ENCODE measurements at places on chromosomes 4 and X.

DNA sequence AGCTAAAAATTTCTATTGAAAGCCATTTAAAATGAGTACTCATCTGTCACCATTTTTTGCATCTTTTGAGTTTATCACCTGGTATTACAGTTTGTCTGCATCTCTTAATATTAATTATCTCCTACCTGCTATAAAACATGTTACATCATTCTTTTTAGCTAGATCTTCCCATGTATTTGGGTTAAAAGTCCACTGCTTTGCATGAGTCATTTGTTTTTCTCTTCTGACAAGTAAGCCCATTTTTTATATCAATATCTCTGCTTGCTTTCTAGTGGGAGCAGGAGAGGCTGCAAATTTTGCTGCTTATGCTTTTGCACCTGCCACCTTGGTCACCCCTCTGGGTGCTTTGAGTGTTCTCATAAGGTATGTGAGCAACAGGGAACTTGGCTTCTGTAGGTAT, 16.1 kb downstream of the NIPAL1 start:
- DNase-seq, result no peak

GRCh38 chr4:73669410-73670183, 49.4 kb upstream of the RASSF6 start:
- no peak for DNase-seq

DNA sequence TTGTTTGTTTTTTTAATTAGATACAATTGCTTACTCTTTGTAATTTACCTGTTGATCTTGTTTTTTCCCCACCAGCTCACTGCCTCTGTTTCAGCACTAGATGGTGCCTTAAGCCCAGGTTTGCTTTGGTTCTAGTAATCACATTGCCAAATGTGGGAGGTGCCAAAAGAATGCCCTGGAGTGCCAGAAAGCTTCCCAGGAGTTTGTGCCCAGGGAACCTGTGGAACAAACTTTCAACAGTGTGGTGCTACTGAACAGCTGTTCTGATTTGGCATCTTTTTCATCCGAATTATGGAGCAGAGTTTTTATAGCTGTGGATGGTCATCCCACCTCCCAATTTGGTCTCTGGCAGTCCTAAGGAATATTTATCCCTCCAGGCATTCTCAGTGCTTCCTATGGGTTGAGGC, 1000.7 kb downstream of the STIM2 start:
- DNase-seq, result no peak

DNA sequence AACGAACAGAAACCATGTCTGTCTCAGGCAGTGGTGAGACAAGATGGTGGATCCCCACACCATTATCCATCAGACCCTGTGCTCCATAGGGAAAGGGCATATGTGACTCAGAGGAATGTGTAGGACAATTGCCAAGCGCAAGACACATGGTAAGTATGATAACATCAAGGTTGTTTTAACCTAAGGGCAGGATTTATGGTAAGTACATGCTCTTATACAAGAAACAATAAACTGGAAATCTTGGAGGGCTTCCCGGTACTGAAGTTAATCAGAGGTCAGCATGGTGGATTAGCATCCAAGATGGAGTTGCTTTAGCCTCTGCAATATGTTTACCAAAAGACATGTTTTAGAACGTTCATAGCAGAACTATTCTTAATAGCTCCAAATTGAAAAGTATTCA, 355.0 kb downstream of the PPP1R2C start:
- DNase-seq, result no peak

GRCh38 chr4:76420188-76420761, 666 bp downstream of the CCDC158 start:
- DNase-seq, result peak; percentile 32

- DNase-seq, result no peak
Observed at GRCh38 chr4:39635023-39635422, 3.6 kb downstream of the SMIM14 start.

DNA sequence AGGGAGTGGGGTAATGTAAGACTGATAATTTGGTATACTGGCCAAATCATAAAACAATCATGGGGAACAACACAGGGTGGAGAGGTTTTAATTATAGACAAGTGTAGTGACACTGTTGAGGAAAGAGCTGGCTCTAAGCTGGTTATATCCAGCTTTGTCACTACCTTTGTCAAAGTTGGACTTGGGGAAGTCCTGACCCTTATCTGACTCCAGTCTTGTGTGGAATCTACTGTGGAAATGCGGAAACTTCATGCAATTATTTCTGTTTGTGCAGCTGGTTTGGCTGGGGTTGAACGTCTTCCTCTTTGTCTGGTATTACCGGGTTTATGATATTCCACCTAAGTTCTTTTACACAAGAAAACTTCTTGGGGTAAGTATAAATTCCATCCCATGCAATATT, 2.0 kb downstream of the CYBB start:
- no peak for DNase-seq

DNA sequence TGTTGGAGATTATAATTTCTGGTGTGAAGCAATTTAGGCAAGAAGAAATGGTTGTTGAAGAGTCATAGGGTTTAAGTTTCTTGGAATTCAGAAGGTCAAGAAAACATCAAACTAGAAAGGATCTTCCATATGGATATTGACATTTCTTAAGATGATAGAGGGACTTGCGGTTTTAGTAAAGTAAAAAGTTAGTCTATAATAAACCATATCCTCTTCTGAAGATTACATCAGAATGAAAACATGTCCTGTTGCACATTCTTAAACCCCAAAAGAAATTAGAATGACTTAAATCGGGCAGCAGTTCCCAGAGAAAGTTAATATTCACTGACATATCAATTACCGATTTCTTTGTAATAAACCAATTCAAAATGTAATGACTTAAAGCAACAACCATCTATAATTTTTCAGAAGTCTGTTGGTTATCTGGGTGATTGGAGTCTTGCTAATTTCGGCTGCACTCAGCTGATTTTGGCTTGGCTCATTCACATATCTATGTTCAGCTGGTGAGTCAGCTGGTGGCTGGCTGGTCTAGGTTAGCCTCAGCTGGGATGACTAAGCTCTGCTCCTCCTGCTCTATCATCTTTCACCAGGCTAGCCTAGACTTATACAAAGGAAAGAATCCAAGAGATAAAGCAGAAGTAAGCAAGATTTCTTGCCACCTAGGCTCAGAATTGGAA, 24.4 kb upstream of the DYNLT3 start:
- no peak for DNase-seq

GRCh38 chr4:183200453-183200852, 101.4 kb downstream of the WWC2 start:
- DNase-seq, result no peak

DNA sequence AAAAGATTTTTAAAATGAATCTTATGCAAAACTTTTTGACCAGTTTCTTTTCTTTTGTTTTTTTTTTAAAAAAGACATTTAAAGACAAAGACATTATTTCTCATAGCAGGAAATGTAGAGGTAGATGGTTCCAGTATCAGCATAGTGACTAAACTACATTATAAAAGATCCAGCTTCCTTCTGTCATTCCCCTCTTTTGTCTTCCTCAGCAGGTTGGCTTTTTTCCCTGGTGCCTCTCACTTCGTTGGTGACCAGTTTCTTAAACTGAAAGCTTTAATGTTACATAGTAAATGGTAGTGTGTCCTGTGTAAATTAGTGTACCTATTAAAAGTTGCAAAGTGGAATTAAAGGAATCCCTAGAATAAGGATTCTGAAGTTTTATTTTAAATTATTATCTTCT, 36.1 kb downstream of the DCK start:
- DNase-seq, result no peak

DNA sequence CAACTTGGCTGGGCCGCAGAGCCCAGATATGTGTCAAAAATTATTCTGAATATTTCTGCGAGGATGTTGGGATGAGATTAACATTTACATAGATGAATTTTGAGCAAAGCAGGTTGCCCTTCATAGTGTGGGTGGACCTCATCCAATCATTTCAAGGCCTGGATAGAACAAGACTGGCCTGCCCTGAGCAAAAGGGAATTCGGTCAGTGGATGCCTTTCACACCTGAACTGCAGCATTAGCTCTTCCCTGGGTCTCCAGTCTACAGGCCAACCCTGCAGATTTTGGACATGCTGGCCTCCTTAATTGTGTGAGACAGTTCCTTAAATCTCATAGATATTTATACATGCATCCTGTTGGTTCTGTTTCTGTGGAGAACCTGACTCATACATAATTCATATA, 32.4 kb upstream of the SLC10A4 start:
- no peak for DNase-seq

DNA sequence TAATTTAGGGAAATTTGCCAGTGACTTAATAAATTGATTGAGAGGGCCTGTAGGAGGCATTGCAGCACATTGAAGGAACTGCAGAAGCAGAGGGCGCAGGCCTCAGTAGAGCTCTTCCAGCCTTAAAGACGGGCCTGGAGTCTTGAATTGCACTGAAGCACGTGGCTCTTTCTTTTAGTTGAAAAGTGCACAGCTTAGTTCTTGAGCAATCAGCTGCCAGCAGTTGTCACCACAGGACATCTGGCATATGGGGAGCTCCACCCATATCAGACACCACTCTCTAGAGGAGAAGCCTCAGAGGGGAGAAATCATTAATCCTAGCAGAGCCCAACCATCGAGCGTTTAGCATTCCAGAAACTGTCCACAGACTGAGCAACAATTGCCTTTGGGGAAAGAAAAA, 16.0 kb upstream of the FGF16 start:
- DNase-seq, result no peak

DNA sequence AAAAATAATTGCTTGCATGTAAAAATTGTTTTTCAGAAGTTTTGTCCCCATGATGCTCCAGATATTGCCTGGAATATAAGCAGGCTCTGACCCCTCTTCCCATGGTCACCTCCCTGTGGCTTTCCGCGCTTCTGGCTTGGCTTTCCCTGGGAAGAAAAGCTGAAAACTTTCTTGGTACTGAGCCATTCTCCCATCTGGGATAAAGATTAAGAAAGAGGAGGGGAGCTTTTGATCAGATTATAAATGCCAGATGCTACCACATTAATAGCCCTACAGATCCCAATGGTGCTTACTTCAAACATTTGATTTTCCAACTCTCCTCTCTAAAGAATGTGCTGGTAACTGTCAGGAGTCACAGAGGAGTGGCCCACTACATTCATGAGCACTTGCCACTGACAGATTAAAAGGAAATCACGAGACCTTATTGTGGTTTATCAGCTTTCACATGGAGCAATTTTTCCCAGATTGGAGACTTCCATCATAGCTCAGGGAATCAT, 54.4 kb upstream of the GAB1 start:
- DNase-seq, result no peak

DNA sequence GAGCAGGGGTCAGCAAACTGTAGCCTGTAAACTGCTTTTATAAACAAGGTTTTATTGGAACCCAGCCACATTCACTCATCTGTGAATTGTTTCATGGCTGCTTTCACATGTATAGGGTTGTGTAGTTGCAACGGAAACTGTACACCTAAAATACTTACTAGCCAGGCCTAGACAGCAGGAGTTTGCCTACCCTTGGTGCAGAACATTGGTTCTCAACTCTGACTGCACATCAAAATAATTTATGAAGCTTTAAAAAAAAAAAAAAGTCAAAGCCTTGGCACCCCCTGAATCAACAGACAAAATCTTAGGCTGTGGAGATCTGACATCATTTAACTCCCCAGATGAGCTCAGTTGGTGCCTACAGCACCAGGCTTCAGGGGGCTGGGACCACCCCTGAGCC, 27.8 kb downstream of the ADGRA3 start:
- no peak for DNase-seq

DNA sequence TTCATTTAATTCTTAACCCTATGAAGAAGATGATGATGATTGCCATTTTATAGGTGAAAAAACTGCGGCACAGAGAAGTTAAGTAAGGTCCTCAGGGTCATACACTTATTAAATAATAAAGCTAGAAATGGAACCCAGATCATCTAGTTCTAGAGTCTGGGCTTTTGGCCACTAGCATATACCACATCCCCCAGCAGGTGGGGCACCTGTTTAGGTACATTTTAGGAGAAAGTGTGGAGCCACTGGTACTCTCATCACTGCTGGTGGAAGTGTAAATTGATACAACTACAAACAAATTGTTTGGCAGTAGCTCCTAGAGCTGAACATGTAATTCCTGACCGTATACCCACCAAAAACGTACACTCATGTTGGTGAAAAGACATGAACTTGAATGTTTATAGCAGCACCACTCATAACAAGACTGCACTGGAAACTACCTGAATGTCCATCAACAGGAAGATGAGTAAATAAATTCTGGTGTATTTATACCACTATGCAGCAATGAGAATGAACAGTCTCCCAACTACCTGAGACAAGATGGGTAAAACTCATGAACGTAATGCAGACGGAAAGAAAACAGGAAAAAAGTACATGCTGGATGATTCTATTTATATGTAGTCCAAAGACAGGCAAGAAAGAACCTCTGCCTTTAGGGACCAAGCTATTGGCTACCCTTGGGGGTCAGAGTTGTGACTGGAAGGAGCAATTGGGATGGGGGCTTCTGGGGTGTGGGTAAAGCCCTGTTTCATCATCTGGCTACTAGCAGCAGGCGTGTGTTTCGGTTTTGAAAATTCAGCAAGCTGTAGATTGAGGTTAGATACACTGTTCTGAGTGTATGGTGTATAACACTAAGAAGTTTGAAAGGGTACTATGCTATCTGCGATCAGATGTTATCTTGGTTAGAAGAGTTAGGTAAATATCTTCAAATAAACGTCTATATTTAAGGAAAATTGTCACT, 72.3 kb upstream of the ADGRG2 start:
- DNase-seq, result no peak

DNA sequence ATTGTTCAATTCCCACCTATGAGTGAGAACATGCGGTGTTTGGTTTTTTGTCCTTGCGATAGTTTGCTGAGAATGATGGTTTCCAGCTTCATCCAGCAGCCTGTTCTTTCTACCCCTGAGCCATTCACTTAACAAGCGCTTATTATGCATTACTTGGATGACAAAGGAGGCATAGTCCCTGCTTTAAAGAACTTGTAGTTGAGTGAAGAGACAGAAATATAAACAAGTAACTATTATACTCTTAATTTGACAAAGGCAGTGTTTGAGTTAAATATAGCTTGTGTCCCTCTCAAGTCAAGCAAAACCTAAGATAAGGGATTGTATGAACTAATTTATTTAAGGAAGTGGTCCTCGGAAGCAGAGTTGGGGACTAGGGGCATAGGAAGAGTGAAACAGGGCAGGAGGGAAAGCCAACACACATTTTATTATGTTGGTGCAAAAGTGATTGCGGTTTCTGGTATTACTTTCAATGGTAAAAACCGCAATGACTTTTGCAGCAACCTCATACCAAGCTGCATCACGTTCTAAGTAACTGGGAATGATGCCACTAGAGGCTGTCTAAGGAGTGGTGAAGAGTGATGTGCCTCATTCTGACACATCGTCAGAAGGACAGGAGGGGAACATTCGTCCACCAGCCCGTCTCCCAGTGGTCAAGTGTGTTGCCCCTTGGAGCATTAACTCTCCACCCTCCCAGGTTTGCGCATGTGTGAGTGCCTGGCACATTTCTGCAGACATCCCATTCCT, 41.8 kb downstream of the QDPR start:
- no peak for DNase-seq

- DNase-seq, result no peak
Observed at GRCh38 chr4:168720396-168720900, 223.6 kb downstream of the PALLD start.
